Osteocyte (in vitro differentiated cells): ENCODE measurements at places on chromosomes 16 and 17. TPM values are rescaled to one million over a fixed set of nuclear protein-coding genes. Genes with fewer than 3 reads are reported as not detected.

Gene DHRS11
- total RNA-seq: 7.1 TPM in 2 replicates

Gene ACACA
- 63.5 and 63.8 TPM in 2 replicates for total RNA-seq

Gene CLEC18B
- 0.24 TPM in 1 of 2 replicates, not detected in the other for total RNA-seq

Gene CCL8
- total RNA-seq: not detected in 2 replicates

Gene CCL16
- total RNA-seq: not detected in 2 replicates

Gene NPTX1
- 2.8 and 3.8 TPM in 2 replicates for total RNA-seq

Gene KLHL10
- not detected in 2 replicates for total RNA-seq

Gene C1QL1
- total RNA-seq: 1.2 and 1.4 TPM in 2 replicates

DNA sequence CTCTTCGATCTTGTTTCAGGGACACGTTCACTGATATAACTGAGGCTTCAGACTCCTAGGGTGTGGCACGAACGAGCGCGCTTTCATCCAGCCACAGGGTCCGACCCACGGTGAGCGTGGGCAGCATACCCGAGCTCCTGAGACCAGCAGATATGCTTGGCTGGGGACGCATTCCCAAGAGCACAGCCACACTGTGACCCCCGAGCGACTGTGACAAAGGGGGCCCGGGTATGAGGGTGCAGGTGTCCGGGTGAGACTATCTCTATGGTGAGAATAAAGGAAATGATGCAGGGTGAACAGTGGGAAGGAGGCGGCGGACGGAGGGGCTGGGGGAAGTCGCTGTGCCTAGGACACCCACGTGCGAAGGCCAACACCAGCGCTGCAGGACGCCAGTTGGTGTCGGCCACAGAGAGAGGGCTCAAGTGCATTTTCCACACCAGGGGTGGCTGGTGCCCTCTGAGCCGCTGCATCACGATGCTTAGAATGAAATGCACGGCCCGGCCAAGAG is 17.6 kb downstream of the RPH3AL start:
- DNase-seq: no peak

DNA sequence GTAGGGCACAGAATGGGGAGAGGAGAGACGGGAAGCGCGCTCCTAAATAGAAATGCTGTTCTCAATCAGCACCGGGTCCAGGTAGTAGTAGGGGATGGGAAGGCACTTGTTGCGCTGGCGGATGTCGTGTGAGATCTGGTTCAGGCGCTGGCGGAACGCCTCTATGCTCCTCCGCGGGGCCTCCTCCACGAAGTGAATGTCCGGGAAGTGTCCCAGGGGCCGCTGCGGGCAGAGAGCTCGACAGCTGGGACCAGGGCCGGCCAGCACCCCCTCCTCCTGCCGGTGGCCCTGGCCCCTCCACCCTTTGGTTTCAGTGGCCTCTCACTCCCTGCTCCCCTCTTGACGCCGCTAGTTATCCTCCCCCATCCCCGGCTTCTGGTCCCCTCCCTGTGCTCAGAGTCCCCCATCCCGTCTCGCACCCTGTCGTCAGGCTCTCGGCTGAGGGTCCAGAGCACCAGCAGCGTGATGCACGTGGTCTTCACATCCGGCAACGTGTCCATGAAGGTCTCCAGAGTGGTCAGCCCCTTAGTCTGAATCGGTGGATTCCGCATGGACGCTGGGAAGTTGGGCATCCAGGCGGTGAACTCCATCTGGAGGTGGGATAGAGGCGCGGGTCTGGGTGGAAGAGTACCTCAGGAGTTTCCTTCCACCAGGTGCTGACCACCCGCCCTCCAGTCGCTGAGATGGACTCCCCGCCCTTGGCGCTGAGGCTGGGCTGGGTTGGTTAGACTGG is 14.6 kb downstream of the ALOX12B start:
- no peak for DNase-seq

DNA sequence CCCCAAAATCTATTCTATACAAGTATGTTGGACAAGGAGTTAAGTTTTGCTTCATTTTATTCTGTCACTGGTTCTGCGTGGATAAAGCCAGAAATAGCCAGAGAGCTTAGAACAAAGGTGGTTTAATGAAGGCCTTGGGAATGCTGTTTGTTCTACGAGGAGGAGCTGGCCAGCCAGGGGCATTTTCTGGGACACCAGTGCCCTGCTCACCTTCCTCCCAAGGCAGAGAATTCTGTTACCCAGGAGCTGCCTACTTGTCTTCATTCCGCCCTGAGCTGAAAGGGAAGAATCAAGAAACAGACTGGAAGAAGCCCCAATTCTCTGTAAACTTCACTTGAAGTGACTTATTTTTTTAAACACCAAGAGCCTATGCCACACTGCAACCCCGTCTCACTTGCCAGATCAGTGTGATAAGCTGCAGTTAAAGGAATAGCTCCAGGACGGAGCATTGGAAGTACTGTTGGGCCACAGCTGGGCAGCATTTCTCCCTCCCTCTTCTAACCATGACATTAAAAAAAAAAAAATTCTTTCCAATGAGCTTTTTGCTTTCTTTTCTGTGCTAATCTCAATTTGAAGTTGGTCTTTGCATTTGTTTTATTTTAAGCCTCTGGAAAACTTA is 149.8 kb upstream of the DYNLRB2 start:
- DNase-seq: no peak

- DNase-seq: no peak
Measured at GRCh38 chr16:59612094-59612493, 878.0 kb upstream of the GOT2 start.

GRCh38 chr17:60851181-60851580 is 173.5 kb downstream of the BCAS3 start:
- DNase-seq: no peak

DNA sequence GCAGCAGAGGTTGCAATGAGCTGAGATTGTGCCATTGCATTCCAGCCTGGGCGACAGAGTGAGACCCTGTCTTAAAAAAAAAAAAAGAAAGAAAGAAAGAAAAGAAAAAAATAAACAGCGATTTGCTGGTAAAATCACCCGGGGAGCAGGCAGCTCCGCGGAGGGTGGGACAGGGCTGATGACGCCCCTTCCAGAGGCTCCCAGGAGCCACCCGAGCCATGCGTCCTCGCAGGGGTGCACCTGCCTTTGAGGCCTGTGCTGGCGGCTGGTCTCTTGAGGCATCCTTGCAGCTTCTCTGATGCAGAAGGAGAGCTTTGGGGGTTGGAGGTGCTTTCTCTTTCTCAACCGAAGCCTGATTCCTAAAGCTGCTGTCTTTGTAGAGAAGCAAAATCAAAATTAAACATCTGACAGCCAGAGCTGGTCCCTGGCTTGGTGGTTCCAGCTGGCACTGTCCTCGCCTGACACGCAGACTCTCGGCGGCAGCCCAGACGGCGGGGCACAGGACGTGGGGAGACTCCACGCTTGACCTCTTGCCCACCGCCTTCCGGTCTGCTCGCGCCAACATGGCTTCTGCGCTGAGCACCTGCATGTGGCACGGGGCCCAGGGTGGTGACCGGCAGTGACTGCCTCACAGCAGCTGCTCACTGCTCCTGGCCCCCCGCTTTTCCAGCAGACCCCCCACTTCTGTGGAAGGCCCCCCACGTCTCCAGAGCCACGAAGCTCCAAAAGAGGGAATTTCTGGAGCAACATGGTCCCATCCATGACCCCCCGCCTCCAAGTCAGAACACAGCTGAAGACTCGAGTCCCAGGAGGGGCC is 6.6 kb downstream of the UTS2R start:
- no peak for DNase-seq

- no peak for DNase-seq
Measured at GRCh38 chr17:40895106-40895730, 10.2 kb upstream of the KRT20 start.

- DNase-seq: no peak
Measured at GRCh38 chr17:43888548-43888947, 18.8 kb downstream of the MPP2 start.

GRCh38 chr16:68384288-68385161 is 63.8 kb downstream of the SMPD3 start:
- no peak for DNase-seq

DNA sequence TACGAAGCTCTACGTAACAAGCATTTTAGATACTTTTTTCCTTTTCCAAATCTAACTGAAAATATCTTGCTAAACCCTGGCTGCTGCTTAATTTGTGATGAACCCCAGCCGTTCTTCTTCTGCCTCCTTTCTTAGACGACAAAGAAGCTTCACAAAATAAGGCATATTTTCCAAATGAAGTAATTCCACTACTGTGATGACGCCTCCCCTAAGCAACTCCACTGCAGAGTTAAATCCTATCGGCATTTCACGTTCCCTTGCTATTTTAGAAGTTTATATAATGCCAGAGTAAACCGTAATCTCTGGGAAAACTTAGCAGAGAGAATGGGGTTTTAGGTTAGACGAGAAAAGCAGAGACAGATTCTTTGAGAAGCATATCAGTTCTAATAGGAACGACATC is 683.1 kb upstream of the SALL1 start:
- DNase-seq: no peak
